CD8-positive, alpha-beta memory T cell (primary cell): ENCODE measurements at places on chromosomes 6 and 20. TPM values are rescaled to one million over a fixed set of nuclear protein-coding genes. Genes with fewer than 3 reads are reported as not detected.

- no peak for DNase-seq
Observed at GRCh38 chr6:75236630-75237029, 7.0 kb downstream of the COX7A2 start.

GRCh38 chr20:34629904-34630303 lies 47.0 kb downstream of the PIGU start:
- no peak for DNase-seq

DNA sequence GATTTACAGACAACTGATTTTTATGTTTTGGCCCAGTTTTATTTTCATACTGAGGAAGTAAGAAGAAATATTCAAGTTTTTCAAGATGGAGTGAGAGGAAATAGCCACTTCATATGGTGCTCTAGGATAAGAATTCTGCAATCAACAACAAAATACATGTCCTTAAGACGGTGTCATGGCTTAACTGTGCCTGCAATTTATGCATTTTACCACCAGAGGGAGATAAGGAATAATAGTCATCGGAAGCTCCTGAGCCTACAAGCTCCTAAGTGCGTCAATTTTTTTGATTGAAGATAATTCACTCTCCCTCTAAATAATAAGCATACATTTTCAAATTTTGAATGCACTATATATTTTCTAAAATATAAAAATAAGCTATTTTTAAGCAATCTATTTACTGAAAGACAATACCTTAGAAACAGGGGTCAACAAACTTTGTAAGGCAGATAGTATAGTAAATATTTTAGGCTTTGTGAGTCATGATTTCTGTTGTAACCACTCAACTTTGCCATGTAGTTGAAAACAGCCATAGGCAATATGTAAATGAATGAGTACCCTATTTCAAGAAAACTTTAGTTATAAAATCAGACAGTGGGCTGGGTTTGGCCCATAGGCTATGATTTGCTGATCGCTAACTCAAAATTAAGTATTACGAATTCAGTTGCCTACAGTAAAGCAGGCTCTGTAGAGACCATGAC lies 230.9 kb upstream of the DTNBP1 start:
- DNase-seq = no peak

DNA sequence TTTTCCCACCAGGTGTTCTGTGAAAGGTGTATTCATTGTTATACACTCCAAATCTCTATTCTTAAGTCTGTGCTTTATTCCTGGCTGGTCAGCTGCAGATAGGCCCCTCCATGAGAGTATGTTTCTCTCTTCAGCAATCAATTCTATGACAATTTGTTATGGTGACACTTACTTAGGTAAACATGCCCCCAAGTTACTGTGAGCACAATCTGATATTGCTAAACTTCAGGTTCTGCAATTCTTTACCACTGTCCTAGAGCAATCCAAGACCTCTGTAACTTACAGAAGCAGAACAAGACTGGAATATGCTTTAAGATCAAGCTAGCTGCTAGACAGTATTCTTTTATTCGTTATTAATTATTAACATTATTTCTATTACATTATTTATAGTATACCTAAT lies 391.9 kb downstream of the FRK start:
- DNase-seq = no peak

GRCh38 chr6:131060311-131060710 lies 2.7 kb downstream of the EPB41L2 start:
- DNase-seq = no peak

GRCh38 chr6:117451671-117452070 lies 25.9 kb upstream of the ROS1 start:
- DNase-seq = no peak

GRCh38 chr6:139291813-139292619 lies at the start of gene TXLNB:
Gene TXLNB, minus strand, starts transcription at chr6:139291998. Its CDS starts 3,099 bp downstream, at chr6:139288899.
- peak; percentile 82 for DNase-seq

- DNase-seq = no peak
Observed at GRCh38 chr6:74534465-74535211, 671.2 kb downstream of the COL12A1 start.

DNA sequence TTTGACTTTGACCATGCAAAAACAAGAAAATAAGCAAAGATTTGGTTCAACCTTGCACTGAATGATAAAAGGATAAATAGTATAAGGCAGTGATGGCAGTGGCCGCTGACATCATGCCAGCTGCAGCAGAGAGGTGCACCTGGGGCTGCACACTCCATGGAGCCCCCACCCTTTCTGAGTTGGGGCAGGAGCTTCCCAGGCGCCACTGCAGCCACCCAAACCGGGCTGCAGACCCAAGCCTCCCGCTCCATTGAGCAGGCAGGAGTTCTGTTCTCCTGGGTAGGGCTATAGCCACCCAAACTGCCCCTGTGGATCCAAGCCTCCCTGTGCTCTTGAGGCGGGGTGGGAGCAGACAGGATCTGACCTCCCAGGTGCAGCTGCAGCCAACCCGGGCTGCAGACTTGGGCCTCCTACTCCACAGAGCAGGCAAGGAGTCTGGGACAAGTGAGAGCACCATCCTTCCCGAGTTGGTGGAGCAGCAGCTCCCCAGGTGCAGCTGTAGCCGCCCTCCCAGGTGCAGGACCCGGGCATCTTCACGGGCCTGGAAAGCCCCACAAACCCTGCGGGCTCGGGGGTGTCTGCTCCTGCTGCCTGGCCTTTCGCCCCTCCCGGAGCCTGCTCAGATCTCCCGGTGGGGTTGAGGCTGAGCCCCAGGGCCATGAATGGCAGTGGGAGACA lies 537.9 kb downstream of the TENT5A start:
- DNase-seq = no peak

- no peak for DNase-seq
Observed at GRCh38 chr20:54212226-54212625, 4.3 kb downstream of the PFDN4 start.

GRCh38 chr6:26258212-26258977 lies 106.6 kb upstream of the BTN3A2 start:
- no peak for DNase-seq

DNA sequence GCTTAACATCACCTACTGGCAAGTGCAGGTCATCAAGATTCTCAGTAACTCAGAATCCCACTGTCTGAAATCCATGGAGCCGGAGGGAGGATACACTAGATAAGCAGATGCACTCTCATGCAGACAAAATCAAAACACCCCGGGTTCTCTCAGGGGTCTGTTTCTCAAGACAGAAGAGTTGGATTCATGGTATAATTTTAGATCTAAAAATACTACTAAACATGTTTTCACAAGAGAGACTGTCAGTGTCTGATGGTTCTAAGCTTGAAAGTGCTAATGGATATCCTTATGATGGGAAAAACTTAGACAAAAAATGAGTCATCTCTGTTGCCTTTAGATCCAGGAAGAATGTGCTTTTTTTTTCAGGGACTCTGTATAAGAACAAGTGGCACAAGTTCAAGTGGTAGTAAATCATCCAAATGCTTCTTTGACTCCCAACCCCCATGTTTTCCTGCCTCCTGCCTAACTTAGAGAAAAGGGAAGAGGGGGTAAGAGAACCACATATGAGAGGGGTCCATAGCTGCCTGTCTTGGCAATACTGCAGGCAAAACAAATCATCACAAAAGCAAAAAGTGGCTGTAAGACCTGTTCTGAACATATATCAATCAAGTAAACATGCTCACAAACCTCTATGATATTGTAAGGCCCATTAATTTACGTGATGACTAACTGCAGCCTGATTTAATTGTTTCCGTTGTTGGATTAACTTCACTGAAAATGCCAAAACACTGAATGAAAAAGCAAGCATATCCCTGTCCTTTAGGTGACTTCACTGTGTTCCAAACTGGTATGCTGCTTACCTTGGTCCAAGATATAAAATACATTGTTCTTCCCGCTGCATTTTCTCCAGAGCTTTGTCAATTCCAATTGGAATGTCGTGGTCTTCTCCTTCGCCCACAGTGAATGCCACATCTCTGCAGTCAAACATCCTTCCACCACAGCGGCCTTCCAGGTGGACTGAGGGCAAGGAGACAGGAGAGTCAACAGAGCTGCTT lies 84.0 kb upstream of the TULP1 start:
- no peak for DNase-seq

DNA sequence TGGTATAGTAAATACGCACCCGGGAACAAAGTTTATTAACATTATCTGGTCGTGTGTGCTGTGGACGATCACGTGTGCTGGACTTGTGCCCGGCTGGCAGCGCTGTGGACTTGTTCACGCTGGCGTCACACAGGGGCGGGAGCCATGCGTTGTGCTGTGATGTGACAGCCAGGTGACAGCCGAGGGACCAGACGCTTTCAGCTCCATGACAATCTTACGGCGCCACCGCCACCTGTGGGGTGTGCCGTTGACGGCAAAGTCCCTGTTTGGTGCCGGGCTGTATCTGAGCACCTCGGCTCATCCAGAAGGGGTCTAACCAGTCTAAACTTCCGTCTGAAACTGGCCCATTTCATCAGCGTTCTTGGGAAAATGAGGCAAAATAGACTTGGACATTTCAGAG lies 25.2 kb downstream of the DLL1 start:
- DNase-seq = no peak

Gene EYS
- not detected for total RNA-seq

Gene CDH4
- not detected for total RNA-seq

Gene PCSK2
- not detected for total RNA-seq

Gene GJA10
- total RNA-seq = not detected

Gene STMND1
- total RNA-seq = not detected

Gene RAET1E
- not detected for total RNA-seq
